Activated CD4-positive, CD25-positive, alpha-beta regulatory T cell treated with anti-CD3 and anti-CD28 coated beads, Interleukin-2, amount 50 U/mL, for 72 hours (primary cell): ENCODE measurements at places on chromosomes 7 and 10.

GRCh38 chr7:573933-574381 is 54.3 kb upstream of the PDGFA start:
- no peak for DNase-seq

DNA sequence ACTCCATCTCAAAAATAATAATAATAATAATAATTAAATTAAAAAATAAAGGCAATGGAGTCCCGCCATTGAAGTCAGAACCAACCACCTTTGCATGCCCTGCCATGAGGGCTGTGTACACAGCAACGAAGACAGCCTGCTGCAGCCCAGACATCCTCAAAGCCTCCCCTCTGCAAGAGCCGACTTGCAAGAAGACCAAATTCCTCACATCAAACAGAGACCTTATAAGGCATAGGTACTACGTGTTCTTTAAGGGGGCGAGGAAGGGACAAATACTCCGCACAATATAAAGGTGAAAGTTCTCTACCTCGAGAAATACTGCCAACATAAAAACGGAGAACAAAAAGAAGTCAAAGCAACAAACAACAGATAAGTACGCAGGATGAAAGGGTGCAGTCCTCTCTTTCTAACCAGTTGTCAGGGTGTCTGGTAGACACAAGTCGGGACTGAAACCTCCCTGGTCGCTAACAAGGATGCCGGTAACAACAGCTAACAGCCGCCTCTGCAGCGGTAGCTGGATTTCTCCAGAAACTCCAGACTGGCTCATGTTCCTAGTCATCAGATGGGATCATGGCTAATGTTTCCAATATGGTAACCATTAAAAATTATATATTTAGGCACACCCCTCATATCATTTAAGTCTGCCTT is 23.6 kb downstream of the FGFR2 start:
- DNase-seq: no peak

- DNase-seq: no peak
Observed at GRCh38 chr10:27890971-27891370, 107.9 kb downstream of the ODAD2 start.

GRCh38 chr10:46292573-46293023 is 5.8 kb downstream of the ANTXRL start:
- peak; percentile 8 for DNase-seq

DNA sequence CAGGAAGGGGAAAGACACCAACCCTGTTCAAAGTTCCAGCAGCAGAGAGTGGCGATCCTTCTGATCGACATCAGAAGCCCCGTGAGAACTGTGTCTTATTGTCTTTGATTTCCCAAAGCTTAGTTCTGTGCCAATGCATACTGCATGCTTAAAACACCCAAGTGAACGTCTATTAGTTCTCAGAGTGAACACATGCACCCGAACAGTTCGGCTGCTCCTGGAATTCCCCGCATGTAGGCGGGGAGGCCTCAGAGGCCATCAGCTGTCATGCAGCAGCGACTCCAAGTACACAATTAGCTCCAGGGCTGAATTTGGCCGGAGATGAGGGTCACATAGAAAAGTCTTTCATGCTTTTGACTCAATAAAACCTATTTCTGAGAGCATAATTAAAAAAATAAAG is 276.9 kb downstream of the ZMYND11 start:
- DNase-seq: no peak

DNA sequence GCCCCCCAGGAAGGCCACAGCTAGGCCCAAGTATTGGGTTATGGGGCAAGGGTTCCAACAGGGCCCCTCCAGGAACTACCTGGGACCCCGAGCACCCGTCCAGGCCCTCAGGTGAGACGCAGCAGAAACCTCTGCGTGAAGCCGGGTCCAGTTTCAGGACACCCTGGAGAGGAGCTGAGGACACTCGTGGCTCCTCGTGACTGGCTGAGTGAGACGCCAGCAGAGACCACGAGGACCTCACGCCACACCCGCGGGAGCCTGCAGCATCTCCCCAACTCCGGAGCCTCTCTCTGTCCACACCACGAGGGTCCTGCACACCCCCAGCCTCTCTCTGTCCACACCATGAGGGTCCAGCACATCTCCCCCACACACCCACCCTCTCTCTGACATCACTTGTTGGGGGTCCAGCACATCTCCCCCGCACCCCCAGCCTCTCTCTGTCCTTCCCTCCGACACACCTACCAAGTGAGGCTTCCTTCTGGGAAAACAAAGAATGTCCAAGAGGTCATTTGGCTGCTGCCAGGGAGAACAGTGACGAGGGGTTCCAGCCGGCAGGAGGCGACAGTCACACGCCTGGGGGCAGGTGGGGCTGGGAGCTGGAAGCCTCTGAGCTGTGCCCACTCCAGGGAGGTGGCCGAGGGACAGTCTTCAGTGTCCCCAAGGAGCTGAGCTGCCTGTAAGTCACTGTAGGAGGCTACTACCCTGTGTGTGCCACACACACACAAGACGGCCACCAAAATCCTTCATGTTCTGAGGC is 46.1 kb upstream of the PPP2R2D start:
- DNase-seq: no peak

DNA sequence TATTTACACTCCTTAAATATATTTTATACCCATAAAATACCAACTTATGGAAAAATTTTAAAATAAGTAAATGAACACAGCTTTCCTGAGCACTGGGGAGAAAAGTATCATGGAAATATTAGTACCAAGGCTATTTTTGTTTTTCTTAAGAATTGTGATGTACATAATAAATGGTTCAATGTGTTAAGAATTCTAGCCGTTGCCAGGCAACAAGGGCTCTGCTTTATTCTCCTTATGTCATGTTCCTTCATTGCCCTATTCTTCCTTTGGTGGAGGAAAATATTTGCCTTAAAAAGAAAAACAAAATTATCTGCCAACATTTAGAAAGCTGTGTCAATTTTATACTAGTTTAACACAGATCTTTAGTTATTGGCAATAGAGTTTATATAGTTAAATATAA is 2.6 kb upstream of the ZPBP start:
- no peak for DNase-seq

DNA sequence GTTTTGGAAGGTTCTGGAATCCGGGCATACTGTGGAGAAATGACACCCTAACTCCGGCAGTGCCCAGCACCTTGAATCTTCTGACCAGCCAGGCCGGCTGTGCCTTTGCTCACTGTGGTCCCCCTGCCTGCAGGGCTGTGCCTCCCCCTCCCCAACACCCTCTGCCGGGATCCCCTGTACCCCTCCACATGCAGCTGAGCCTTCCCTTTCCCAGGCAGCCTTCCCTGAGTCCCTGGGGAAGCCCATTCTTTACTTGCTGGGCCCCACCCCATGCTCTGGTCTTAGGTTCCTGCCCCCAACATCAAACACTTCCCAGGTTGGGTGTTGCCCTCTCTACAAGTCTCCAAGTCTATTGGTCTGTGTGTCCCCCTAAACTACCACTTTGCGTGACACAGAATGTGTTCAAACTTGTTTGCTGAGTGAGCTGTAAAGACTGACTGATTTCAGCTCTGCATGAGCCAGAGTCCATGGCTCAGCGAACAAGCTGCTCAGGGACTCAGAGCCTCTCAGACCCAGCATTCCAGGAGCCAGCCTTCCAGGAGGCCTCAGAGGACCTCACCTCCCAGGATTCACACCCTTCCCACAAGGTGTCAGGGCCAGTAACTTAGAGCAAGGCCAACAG is 31.6 kb downstream of the CALML5 start:
- DNase-seq: no peak

- DNase-seq: no peak
Observed at GRCh38 chr7:32223721-32224120, 153.5 kb upstream of the PDE1C start.

DNA sequence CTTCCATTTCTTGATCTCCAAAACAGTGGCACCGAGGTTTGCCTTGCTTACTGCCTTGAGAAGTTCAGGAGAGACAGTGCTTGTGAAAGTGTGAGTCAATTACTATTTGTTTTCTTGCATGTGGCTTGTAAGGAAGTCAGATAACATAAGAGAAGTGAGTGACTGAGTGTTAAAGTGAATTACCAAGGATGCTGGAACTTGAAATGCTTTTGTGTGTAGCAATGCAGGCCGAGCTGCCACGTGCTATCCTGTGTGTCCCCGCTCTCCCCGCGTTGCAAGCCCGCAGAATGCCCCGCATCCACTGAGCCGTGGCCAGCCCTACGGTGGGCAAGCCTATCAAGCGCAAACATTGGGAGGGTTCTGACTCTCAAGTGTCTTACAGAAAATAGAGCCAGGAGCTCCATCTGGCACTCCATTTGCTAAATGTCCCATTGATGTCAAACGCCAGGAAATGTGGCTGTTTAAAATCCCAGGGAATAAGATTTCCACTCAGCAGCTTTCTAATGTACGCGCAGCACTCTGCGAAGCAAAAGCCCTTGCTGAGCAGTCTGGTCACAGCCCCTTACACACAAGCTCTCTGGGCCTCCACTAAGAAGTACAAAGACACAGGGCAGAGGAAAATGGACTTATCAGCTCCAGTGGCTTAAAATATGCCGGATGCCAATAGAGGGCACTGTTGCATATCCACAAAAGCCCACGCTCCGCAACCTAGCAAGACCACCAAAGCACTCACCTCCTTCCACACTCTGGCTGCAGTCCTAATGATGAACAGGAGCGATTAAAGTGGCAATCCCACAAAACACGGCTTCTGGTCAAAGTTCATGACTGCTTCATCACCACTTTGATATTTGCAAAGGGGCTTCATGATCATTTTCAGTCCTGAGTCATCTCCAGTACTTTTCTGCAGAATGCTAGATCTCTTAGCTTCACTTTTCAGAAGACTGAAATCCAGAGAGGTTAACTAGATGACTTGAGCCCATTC is 158.0 kb upstream of the ITGB1 start:
- no peak for DNase-seq

GRCh38 chr7:31372231-31372959 is 31.9 kb upstream of the NEUROD6 start:
- DNase-seq: no peak

- DNase-seq: no peak
Observed at GRCh38 chr7:4010061-4010605, 672.0 kb upstream of the FOXK1 start.

DNA sequence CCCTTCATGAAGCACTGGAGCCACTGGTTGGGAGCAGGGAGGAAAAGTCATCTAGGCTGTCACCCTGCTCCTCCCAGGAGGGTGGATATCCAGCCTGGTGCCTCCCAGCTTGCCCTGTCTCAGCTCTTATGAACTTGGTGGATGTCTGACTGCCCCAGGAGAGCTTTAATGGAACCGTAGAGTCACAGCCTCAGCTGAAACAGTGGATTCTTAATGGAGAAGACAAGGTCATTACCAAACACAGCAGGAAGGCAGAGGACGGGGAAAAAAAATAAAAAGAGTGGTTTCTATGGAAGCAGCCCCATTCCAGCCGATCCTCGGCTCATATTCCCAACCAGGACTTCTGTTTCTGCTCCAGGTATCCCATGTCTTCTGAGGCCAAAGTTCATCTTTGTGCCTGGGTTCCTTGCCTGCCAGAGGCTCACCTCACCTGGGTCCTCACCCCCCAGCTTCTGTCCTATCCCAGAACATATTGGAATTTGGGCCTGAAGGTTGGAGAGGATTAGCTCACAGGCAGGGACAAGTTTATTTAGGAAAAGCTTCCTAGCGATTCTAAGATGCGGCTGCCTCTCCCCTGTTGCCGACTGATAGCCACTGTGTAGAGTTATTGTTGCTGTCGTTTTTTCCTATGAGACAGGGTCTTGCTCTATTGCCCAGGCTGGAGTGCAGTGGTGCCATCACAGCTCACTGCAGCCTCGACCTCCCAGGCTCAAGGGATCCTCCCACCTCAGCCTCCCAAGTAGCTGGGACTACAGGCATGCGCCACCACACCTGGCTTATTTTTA is 15.6 kb downstream of the CCL26 start:
- DNase-seq: no peak

GRCh38 chr10:11175823-11176243 is 158.2 kb downstream of the CELF2 start:
- DNase-seq: no peak

DNA sequence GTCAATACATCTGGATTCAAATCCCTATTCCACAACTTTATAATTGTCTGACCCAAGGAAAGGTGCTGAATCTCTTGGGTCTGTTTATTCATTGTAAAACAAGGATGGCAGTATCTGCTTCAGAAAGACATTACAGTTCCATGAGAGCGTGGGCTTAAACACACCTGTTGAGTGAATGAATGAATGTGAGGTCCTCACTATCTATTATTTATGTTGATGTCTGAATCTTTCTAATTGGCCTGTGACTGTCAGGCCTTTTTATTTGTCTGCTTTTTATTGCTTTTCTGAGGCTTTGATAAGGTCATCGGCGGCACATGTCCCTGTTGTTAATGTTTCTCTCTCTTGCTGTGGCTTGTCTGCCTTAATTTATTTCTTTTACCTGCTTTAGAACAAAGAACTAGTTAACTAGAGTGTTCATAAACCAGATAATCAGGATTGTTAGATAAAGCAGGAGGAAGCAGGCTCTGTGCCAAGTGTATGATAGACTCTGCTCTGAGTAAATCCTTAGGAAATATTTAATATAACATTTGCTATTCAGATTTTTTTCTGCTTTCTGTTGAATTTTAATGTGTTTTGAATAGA is 42.3 kb upstream of the CYCS start:
- no peak for DNase-seq

DNA sequence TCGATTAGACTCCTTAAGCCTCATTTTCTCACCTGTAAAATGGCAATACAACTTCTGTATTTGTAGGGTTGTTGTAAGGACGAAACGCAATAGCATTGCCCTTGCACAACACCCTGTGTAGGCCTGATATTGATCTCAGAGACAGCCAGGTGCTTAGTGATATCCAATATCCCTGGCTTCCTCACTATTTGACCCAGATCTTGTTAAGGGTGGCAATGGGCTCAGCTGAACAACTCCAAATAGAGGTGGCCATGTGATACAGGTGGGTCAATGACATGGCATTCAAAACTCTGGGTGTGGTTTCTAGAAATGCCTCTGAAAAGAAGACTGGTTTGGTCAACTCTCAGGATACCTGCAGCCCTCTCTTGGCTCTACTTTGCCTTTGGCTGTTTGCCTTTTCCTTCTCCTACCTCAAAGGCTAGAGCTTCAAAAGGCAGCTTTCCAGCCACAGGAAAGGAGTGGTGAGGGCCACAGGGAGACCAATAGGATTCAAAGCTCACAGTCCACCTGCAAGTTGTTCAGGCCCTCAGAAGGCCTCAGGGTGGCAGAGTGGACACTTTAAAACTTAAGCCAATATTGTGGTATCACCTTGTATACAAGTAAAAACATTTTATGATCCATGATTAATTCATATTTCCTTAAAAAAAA is 14.9 kb upstream of the GATAD1 start:
- no peak for DNase-seq
